ENCODE measurements at places on chromosomes 1 and 21. TPM values are rescaled to one million over a fixed set of nuclear protein-coding genes. Genes with fewer than 3 reads are reported as not detected.

DNA sequence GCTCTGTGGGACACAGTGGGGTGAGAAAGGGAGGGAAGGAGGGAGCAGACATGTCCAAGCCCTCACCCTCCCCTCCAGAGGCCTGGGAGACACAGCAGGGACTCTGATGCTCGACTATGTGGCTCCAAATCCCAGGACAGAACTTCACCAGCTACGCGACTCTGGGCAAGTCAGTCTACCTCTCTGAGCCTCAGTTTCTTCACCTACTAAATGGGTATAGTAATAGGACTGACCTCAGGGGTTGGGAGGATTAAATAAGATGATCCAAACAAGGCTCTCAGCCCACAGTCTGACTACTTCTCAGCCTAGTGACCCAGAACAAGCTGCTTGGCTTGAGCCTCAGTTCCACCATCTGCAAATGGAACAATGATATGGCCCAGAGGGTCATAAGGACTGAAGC, 19.6 kb downstream of the SDC3 start:
- no peak for DNase-seq

- DNase-seq, result peak; percentile 12
Measured at GRCh38 chr1:234437423-234438171, 41.4 kb downstream of the TARBP1 start.

GRCh38 chr1:47510282-47510811, 72.5 kb downstream of the FOXD2 start:
- DNase-seq, result no peak

DNA sequence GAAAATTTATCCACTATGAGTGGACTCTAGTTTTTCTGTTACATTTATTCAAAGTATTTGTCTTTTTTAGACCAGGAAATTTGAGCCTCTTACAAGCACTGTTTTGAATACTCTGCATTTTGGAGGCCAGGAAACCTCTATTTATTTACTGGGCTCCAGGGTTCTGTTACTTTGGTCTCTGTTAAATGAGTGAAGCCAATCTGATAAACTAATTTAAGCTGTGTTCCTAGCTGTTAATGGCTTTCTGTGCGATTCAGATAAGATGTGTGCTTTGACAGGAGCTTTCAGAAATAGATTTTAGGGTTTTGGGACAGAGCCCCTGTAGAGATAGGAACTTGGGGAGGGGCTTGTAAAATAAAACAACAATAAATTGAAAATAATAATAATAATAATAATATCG, 23.9 kb downstream of the ACKR1 start:
- no peak for DNase-seq

GRCh38 chr1:41754540-41754939, 164.2 kb downstream of the HIVEP3 start:
- peak; percentile 23 for DNase-seq

DNA sequence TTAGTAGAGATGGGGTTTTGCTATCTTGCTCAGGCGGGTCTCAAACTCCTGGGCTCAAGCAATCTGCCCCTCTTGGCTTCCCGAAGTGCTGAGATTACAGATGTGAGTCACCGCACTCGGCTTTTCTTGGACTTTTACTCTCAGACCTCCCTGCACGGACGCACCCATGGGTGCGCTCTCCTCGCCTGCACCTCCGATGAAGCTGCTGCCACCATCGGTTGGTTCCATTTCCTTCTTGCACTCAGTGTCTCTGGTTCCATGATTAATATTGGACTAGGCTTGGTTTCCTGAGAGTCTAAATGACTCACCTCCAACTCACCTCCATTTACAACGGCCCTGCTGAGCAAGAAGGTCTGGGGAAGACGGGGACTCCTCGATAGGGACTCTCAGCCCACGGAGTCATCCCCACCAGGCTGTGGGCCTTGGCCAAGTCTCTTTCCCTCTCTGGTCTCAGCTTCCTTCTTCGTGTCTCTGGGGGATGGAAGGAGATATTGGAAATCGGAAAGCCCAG, 6.7 kb upstream of the TNFRSF8 start:
- no peak for DNase-seq

GRCh38 chr1:246210756-246211155, 296.3 kb downstream of the SMYD3 start:
- no peak for DNase-seq

DNA sequence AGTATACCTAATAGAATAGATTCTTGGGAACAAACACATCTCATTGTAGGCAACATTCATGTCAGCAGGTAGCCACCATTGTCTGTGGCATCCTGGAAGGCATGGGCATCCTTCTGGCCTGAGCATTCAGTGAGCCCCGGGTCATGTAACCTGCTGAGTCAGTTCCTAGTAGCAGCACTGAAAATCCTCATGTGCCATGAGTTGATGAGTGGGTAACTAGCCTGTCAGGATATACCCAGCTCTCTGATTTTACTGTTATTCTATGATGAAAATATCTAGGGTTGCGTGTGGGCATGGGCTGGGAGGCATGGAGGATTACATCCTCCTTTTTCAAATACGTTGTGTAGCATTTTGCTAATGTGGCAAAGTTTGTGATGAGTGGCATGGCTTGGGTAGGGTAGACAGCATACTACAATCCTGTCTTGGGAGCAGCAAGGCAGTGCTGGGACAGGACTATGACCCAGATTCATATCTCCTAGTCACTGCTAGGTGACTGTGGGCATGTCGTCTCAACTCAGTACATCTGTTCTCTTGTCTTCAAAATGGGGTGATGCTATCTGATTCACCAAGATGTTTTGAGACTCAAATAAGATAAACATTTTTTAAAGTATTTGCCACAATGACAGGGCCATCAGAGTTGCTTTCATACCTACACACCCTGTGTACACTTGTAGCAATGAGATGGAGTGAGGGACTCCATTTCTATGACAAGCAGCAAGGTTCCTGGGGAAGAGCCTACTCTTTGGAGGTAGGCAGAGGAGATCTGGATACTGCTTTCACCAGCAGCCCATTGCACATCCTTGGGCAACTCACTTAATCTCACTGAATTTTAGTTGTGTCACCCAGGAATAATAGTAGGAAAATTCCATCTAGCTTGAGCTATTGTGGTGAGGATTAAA, 62.5 kb downstream of the CD58 start:
- DNase-seq, result no peak

DNA sequence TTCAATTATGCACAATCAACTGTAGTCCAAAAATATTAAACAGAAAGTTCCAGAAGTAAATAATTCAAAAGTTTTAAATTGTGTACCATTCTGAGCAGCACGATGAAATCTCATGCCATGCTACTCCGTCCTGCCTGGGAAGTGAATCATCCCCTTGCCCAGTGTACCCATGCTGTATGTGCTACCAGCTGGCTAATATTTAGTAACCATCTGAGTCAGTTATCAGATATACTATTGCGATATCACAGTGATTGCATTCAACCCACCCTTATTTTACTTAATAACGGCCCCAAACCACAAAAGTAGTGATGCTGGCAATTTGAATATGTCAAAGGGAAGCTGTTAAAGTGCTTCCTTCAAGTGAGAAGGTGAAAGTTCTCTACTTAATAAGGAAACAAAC, 56.2 kb downstream of the EVI5 start:
- DNase-seq, result no peak

GRCh38 chr1:93442008-93442666, 5.8 kb upstream of the FNBP1L start:
- DNase-seq, result peak; percentile 31

DNA sequence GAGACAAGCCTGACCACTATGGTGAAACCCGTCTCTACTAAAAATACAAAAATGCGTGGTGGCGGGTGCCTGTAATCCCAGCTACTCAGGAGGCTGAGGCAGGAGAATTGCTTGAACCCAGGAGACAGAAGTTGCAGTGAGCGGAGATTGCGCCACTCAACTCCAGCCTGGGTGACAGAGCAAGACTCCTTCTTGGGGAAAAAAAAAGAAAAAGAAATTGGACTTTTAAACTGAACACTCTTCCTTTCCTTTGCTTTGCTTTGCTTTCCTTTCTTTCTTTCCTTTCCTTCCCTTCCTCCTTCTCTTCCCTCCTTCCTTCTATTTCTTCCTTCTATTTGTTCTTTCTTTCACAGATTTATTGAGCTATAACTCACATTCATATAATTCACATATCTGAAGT, 43.3 kb upstream of the PUM1 start:
- no peak for DNase-seq

DNA sequence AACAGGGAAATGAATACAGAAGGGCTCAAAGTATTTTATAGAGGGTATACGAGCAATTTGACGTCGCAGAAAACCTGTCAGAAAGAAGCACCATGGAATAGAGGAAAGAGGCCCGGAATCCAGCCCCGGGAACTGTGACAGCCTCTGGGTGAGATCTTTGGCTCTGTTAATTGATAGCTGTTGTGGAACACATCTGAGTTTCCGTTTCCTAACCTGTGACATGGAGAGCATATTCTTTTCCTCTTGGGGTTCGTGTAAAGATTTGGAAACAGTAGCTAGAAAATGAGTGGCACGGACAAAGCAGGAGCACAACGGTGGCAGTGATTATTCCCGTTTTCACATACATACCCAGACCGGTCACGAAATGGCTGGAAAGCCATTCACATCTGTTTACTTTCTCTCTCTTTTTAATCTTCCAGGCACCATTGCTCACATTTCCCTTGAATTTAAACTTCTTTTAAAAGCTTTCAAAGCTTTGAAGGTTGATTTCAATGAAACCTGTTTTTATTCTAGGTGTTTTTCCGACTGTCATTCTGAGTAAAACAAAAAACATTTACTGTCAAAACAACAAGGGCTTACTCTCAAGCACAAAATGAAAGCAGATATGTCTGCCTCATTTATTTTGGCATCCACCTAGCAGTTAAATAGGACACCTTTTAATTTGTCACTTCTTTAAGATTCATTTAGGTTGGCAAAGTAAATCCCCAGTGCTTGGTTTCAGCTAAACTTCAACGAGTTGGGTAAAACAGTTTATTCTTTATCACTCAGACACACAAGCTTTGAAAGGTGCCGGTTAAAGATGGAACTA, 26.7 kb upstream of the C8B start:
- no peak for DNase-seq

DNA sequence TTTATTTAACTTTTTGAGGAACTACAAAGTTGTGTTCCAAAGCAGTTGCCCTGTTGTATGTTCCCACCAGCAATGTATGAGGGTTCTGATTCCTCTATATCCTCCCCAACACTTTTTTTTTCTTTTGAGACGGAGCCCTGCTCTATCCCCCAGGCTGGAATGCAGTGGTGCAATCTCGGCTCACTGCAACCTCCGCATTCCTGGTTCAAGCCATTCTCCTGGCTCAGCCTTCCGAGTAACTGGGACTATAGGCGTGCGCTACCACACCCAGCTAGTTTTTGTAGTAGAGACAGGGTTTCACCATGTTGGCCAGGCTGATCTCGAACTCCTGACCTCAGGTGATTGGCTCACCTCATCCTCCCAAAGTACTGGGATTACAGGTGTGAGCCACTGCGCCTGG, 60.4 kb upstream of the ENAH start:
- no peak for DNase-seq

- no peak for DNase-seq
Measured at GRCh38 chr1:66705110-66705509, 47.1 kb upstream of the DYNLT5 start.

DNA sequence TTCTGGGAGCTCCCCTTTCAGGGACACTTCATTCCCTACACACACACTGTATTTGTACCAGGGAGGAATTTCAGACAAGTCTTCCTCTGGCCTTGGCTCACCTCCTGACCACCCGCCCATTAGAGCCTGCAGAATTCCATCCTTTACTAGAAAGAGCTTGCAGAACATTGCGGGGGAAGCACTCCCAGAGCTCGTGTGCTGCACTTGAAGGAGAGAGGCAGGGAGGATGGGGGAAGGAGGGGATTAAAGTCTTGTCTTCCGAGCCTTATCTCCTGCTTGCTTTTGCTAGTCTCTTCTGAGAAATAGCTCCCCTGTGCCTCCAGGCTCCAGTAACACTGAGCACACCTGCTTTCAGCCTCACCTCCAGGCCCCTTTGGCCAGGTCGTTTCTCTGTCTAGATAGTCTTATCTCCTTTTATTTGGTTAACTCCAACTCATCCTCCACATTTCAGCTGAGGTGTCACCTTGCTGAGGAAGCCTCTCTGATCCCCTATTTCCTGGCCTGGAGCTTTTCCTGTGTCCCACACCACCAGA, 62.0 kb downstream of the PCNX2 start:
- no peak for DNase-seq

- no peak for DNase-seq
Measured at GRCh38 chr1:14168326-14169063, 430.0 kb upstream of the KAZN start.

DNA sequence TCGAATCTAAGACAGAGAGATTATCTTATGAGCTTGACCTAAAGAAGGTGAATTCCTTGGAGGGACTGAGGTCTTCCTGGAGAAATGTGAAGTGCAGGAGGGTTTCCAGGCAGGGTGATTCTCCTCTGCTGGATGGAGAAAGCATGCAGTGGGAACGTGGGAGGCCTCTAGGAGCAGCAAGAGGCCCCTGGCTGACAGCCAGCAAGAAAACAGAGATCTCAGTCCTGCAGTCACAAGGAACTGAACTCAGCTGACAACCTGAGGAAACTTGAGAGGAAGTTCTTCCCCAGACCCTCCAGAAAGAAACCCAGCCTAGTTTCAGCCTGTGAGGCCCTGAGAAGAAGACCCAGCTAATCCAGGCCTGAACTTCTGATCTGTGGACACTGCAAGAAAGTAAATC, 345.9 kb downstream of the FAM72C start:
- no peak for DNase-seq

- no peak for DNase-seq
Measured at GRCh38 chr1:212413902-212414327, 771 bp downstream of the PACC1 start.

- no peak for DNase-seq
Measured at GRCh38 chr21:16124378-16125138, 394.8 kb downstream of the USP25 start.

GRCh38 chr1:167661527-167662426, 31.7 kb downstream of the RCSD1 start:
- DNase-seq, result peak; percentile 11

TGFB2 gene
- 2.5 TPM for total RNA-seq

FBXO2 gene
- total RNA-seq, result not detected

DDR2 gene
- 0.91 TPM for total RNA-seq

LAMC2 gene
- 4.3 TPM for total RNA-seq

TBX19 gene
- total RNA-seq, result 1.4 TPM

KCNQ4 gene
- total RNA-seq, result 0.74 TPM

UTS2 gene
- total RNA-seq, result not detected

MROH9 gene
- not detected for total RNA-seq

SPOCD1 gene
- total RNA-seq, result 0.10 TPM

LEFTY1 gene
- total RNA-seq, result 0.13 TPM

F13B gene
- total RNA-seq, result 0.10 TPM

CNKSR1 gene
- total RNA-seq, result 39.9 TPM

GJA4 gene
- not detected for total RNA-seq

TEDDM1 gene
- not detected for total RNA-seq

ADSS2 gene
- 38.5 TPM for total RNA-seq

FCGR3A gene
- not detected for total RNA-seq
